Mucosa of gallbladder (tissue), 1 donor: ENCODE measurements at places on chromosomes 11 and 22.

- no peak for DNase-seq
Measured at GRCh38 chr22:40182231-40182835, 4.6 kb downstream of the TNRC6B start.

DNA sequence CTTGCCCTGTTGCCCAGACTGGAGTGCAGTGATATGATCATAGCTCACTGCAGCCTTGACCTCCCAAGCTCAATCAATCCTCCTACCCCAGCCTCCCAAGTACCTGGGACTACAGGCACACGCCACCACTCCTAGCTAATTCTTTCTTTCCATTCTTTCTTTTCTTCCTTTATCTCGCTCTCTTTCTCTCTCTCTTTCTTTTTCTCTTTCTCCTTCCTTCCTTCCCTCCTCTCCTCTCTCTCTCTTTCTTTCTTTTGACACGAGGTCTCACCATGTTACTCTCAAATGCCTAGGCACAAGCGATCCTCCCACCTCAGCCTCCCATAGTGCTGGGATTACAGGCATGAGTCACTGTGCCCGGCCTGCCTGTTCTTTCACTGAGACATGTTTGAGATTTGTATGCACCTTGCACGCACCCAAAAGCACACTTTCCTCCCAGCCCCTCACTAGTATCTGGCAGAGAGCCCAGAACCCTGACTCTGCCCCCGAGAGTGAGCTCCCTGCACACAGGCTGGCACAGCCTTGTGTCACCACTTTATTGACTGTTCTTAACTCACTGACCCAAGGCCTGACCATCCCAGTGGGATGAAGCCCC lies 56.8 kb downstream of the CD6 start:
- no peak for DNase-seq

DNA sequence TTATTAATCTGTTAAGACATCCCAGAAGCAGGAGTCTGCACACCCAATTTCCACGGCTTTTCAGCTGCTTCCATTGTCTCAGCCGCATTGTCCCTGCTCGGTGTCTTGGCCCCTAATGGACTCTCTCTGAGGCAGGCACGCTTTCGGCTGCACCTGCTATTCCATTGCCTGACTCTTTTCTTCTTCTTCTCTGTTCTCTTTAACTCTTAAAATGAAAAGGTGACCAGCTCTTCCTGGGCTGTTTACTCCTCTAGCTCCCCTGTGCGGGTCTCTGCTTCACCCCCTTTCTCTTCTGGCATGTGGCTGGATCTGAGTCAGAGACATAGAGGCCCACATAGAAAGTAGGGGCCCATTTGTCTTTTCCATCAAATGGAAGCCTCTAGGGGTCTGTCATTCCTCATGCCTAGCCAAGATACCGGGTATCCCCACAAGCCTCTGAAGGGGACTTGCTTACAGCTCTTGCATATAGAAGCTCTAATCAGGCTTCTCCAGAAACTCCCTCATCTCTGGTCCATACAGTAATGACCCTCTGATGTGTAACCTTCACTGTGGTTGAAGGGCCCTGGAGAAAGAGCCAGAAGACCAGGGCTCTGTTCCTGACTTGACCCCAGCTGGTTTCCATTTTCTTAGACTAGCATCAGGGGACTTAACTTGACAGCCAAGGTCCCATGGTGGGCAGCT lies 243.9 kb downstream of the ST3GAL4 start:
- no peak for DNase-seq

DNA sequence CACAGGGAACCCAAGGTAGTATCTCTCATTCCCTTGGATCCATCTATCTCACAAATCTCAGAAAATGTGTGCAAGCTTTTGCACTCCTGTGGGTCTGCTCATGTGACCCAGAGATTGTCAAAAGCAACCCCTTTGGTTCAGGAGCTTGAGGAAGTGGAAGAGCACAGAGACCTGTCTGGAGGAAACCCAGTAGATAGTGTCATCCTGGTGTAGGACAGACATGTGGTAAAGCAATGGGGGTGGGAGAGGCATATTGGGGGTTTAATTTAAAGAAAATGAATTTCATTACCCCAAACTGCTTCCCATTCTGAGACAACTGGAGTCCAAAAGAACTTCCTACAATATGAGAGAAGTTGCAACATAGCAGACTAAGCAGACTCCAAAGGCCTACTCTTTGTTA lies 5.8 kb upstream of the MS4A14 start:
- DNase-seq, result no peak

DNA sequence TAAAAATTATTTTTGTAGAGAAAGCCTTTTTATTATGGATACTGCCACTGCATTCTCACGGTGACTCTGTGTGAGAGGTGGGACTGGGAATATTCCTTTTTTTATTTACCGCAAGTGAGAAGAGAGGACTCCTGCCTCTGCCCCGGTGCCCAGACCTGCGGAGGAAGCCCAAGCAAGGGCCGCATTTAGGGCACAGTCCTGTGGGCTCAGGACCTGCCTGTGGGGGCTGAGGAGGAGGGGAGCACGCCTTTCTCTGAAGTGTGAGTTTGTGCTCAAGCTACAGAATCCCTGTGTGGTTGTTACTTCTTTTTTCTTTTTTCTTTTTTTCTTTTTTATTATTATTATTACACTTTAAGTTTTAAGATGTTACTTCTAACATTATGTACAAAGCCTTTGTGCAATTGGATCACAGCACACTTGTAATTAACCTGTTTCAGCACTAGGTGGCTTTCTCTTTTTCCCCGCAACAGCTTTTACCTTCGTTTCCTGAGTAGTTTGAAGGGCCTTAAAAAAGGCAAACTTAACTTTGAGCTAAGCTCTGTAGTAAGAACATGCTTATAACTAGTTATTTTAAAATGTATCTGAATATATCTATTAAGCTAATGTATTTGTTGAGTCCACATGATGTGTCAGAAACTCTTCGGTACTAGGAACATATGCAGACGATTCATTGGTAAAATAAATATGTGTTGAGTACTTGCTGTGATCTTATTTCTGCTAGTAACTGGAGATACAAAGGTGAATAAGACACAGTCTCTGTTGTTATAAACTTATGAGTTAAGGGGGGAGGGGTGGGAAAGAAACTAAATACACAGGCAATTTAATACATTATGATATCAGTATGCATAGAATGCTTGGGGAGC lies 18.3 kb downstream of the AMOTL1 start:
- no peak for DNase-seq

DNA sequence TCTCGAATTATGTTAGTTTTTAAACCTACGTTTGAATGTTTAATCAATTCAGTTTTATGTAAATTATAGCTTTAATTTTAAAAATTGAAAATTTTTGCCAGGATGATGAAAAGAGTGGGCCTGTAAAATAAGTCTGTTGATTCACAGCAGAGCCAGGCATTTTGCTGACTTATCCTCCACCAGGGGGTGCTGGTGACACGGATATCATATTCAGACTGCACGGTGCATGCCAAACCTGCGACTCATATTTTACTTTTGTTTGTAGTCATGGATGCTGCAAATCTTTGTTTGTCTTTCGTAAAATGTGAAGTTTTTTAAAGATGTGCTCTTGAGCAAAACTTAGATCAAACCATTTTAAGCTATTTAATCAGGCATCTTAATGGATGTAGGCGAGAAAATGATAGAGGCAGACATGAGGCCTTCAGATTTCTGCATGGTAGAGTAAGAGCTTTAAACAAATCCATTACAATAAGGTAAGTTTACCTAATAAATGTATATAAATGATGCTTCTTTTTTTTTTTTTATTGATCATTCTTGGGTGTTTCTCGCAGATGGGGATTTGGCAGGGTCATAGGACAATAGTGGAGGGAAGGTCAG lies 3.6 kb upstream of the OR8B3 start:
- DNase-seq, result peak; percentile 53

- DNase-seq, result no peak
Measured at GRCh38 chr11:47317064-47317828, 35.3 kb downstream of the MYBPC3 start.
